ENCODE measurements at places on chromosomes 2 and 18. TPM values are rescaled to one million over a fixed set of nuclear protein-coding genes. Genes with fewer than 3 reads are reported as not detected.
A peak's percentile ranks its signal among the peaks of the same experiment; 100 is the strongest.

CTAGE1 gene
- not detected for total RNA-seq

RAMP1 gene
- total RNA-seq: 9.8 TPM

SATB2 gene
- 11.2 TPM for total RNA-seq

CHRNG gene
- total RNA-seq: not detected

CCDC141 gene
- total RNA-seq: 0.07 TPM

HJURP gene
- total RNA-seq: 58.5 TPM

MARCHF7 gene
- total RNA-seq: 81.9 TPM

UGT1A5 gene
- 7.1 TPM for total RNA-seq

GPR39 gene
- total RNA-seq: 24.1 TPM

- no peak for DNase-seq
Observed at GRCh38 chr2:201653221-201653620, 9.9 kb upstream of the TMEM237 start.

GRCh38 chr2:71756280-71756906 is 303.0 kb downstream of the DYSF start:
- DNase-seq: no peak

GRCh38 chr18:40168026-40168425 is 1787.0 kb upstream of the PIK3C3 start:
- DNase-seq: no peak

DNA sequence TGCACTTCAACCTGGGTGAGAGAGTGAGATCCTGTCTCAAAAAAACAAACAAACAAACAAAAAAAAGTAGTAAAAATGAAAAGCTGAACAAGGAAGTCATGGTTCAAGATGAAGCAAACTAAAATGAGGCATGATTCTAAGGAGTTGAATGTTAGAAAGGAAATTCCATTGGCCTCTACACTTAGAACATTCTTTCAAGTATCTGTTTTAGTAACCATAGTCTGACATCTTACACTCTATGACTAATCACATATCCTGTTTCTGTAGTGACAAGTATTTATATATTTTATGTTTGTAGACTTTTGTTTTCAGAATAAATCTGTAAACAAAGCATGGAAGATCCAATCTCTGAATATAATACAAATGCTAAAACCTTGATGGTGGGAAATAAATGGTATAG is 164.1 kb downstream of the KIAA1328 start:
- no peak for DNase-seq

DNA sequence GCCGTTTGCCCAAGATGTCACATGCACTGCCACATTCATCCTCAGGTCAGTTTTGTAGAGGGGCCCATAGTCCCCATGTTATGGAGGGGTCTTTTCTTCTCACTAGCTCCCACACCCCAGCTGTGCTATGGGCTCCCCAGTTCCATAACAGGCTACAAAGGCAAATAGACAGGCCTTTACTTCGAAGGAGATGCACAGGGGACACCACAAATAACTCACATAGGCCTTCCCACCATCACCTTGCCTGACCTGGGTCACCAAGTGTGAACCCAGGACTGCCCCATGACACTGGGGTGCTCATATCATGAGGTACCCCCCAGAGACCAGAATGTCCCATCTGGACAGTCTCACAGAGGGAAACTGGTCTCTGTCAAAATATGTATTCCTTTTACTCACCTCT is 15.0 kb upstream of the INO80C start:
- DNase-seq: no peak

DNA sequence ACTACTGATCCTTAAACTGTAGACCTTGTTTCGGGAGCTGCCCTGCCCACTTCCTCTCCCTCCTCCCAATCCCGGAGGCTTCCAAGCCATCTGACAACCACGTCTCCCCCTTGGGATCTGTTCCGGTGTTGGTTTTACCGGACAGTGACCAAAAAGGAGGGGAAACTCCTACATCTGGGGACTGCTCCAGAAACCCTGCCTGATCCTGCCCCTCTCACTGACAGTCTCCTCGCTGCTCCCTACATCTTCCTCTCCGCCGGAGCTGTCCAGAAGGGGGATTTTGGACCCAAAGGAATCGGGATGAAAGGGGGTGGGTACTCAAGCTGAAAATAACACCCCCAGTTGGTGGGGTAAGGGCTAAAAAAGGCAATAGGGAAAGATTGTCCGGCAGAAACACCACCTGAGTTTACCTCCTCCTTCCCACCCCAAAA is 1.5 kb downstream of the INO80D start:
- peak; percentile 53 for DNase-seq

DNA sequence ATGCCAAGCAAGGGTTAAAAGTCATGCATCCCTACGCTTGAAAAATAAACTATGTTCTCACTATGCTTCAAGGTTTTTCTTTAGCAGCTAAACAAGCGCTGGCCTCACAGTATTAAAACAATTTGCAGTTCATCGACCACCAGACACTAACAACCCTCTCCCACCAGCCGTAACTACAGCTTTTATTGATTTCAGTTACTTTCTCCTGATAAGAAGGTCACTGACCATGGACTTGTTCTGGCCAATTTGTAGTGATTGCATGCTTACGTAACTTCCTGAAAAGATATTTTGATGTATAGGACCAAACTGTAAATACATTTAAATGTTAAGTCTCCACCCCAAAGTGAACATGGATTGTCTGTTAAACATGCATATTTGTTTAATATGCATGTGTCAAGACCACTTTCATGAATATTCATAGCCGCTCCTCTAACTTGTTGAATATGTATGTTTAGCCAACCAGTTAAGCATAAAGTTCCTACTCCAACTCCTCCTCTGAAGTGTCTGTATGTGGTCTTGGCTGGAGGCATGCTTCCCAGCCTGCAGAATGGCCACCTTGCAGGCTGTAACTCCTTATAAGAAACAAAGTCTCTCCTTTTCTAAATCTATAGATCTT is 1.7 kb upstream of the THOC1 start:
- no peak for DNase-seq

GRCh38 chr2:66170744-66171330 is 264.1 kb upstream of the MEIS1 start:
- DNase-seq: no peak

DNA sequence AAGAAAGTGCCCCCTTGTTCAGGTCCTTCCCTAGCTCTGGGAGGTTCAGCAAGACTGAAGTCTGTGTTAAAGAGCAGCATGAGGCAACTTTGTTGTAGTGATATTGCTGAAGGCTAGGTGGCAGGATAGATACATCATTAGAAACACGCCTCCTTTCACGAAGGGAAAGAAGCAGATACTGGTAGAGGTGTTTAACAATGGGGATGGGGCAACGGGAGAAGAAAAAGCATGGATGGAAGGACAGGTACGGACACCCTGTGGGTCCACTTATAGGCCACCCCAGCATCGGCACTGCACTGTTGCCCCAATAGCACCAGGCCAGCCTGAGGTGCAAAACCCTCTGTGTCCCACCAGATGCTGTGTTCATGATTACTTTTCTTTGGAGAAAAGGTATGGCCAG is 3.5 kb upstream of the IGFBP5 start:
- peak; percentile 41 for DNase-seq

GRCh38 chr2:236639461-236640235 is 70.0 kb downstream of the ACKR3 start:
- no peak for DNase-seq

- no peak for DNase-seq
Observed at GRCh38 chr2:141021109-141021508, 1109.7 kb downstream of the LRP1B start.

DNA sequence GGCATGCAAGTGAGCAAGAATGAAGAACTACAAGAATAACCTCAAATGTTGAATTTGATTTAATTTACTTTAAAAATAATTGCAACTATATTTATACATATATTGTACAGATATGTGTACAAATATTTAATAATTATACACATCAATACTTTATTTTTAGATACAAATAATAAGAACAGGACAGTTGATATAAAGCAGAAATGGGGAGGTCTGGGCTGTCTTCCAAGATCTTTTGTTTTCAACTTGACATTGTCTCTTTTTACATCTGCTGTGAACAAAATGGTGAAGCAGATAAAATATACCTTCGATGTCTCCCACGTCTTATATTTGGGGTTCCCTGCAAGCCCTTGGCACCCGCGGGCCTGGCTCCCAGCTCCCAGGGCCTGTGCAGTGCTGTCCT is 231.3 kb upstream of the RBBP8 start:
- no peak for DNase-seq

DNA sequence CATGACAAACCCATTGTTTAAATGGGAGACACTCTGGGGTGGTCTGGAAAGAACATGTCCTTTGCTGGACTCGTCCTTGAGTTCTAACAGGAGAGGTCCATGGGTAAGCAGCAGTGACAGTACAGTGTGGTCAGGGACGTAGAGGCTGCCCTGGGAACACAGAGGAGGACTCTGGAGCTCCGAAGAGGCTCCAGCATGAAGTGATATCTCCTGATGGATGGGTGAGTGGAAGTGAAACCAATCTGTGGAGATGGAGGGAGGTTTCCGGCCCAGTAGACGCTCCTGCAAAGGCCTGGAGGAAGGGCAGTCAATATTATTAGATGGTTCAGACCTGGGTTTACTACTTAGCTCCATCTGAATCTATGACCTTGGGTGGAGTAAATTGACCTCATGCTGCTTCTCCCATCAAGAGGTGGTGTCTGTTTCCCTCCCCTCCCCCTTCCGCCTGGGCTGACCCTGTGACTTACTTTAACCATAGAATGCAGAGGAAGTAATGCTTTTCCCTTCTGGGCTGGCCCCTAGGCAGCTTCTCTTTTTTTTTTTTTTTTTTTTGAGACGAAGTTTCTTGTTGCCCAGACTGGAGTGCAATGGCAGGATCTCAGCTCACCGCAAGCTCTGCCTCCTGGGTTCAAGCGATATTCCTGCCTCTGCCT is 2.3 kb upstream of the TFCP2L1 start:
- DNase-seq: no peak

DNA sequence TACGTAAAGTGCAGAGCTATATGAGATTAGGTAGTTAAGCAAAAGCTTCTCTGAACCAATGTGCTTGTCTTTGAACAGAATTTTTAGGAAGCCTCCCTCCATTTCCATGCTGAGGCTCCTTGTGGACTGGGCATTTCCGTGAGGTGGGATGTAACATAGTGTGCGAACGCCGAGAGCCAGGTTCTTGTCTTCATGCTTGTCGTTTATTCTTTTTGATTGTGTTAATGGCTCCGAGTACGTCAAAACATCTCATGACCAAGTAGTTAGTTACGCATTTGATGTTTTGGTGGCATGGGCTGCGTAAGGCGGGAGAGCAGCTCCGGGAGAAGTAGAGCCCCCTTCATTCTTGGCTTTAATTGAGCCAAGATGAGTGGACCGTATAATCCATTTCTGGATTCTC is 32.9 kb downstream of the DGKD start:
- no peak for DNase-seq

- no peak for DNase-seq
Observed at GRCh38 chr2:223464071-223464470, 138.1 kb downstream of the SCG2 start.

DNA sequence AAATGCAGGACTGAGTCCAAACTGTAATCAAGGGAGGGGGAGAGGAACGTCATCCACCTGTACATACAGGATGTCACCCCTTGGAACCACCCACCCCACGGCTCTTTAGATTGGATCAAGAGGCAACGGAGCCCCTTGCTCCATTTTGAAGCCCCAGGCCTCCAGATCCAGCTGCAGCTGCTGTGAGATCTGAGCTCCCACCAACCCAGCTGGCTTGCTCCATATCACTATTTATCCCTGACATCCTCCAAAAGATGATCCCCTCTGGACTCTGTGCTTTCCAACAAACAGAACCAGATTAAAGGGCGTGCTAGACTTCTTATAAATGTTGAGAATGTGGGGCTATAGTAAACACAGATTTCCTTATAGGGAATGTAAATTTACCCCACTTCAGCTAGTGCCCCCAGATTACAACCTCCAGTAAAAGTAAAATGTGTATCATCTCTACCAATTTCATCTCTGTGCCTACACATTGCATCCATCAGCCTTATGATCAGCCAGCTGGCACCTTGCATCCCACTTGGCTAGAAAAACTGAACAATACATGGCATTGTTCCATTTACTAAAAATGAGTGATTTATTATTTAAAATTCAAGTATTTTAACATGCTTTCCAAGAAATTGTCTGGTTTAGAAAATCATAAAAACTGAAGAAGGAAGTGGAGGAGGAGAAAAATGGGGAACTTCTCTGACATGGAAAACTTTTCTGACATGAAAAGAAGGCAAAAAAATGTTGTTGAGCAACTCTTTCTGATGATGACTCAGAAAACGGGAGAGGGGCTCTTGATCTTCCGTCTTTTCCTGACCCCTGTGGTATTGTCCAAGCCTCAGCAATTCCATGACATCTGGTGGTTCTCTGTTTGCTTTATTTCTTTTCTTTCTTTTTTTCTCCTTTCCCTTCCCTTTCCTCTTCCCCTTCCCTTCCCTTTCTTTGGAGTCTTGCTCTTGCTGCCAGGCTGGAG is 262.6 kb upstream of the THUMPD2 start:
- peak; percentile 18 for DNase-seq

DNA sequence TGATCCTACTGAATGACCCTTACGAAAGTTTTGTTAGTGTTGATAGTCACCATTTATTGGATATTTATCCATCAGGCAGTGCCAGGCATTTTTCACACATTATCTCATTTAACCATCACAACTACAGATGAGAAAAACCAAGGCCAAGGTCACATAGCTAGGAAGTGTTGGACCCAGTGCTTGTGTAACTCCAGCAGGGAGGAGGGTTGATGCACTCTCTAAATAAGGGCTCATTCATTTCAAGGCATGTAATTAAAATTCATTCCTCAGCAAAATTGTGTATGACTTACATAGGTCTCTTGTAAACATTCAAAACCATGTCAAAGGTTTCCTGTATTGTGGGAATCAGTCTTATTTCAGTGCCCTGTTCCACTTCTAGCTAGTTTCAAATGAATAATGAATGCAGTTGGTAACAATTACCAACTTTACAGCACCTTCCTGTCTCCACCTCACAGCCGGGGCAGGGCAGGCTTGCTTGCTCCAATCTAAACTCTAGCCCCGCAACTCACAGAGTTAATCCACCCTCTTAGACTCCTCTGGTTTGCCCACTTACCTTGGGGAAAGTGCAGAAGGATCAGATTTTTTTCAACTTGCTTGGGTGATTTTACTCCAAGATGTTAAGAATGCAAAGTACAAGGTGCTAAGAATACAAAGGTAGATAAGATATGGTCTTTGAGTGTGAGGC is 5.8 kb upstream of the MAPRE3 start:
- DNase-seq: no peak

GRCh38 chr2:200220251-200220650 is 86.2 kb upstream of the SPATS2L start:
- no peak for DNase-seq

GRCh38 chr18:77157312-77157711 is 24.7 kb upstream of the MBP start:
- no peak for DNase-seq

DNA sequence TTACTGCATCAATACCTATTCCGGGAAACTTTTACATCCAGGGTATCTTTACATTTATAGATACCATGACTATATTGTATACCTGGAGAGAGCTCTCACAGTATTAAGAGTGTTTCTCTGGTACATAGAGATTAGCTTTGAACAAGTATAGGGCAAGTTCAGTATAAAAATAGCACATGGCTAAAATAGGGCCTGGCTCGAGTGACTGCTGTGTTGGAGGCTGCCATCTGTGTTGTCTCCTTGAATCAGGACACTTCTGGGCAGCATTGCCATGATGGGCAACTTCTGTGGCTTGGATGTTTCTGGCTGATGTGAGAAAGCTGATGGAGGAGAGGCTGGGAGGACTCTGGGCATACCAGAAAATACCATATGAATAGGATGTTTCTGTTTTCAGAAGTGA is 18.7 kb downstream of the ARHGAP28 start:
- no peak for DNase-seq
